Dermis microvascular lymphatic vessel endothelial cell (primary cell): ENCODE measurements at places on chromosomes 4 and X. TPM values are rescaled to one million over a fixed set of nuclear protein-coding genes. Genes with fewer than 3 reads are reported as not detected.

WDR13 gene
- 116 and 123 TPM in 2 replicates for total RNA-seq

DUX4 gene
- total RNA-seq, result not detected in 2 replicates

DNA sequence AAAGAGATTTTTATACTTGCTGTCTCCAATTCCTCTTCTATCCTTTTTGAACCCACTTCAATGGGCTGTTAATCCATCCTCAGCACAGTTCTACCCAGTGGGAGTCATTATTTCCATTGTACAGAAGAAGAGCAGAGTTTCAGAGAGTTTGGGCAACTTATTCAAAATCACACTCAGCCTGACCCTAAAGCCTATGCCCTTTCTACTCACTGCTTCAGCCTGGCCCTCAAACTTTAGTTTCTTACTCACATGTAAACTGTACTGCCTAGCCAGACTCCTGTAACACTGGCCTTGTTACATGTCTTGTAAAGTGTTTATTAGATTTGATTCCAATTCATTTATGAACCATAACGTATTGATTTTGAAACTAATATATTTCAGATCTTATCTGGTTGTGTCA lies 25.1 kb upstream of the USO1 start:
- no peak for DNase-seq

DNA sequence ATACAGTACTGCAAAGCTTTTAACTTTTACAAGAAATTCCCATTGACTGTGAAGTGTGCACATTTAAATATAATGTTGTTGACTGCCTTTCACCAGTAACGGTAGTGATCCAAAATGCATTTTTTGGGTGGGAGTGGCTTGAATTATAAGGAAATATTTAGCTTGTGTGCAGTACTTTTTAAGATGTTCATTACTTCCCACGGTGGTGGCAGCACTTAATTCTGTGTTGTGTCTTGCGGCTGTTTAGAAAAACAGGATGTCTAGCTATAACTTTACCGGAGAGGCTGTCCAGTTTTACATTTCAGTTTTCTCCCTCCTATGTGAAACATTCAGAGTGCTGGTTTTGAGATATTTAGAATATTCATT lies 1.7 kb downstream of the TMEM131L start:
- no peak for DNase-seq

F8 gene
- 8.9 and 31.0 TPM in 2 replicates for total RNA-seq

DNA sequence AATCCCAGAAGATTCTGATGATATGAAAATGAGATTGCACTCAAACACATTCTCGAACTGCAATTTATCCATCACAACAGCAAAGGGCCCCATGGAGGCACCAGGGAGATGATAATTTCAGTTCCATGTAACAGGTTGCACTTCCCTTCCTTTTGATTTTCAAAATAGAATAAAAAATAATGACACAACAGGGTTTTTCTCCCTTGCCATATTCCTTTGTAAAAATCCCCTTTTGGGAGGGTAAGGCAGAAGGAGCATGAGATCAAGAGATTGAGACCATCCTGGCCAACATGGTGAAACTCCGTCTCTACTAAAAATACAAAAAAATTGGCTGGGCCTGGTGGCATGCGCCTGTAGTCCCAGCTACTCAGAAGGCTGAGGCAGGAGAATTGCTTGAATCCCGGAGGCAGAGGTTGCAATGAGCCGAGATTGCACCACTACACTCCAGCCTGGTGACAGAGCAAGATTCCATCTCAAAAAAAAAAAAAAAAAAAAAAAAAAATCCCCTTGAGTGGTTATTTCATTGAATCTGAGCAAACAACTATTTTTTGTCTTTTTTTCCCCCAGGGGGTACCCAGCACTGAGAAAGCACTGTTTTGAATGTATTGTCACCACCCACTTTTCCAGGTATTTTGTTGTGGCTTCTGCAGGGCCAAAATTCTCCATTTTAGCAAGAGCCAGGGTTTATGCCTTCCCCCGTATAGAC lies 26.7 kb downstream of the TBC1D9 start:
- no peak for DNase-seq

GRCh38 chrX:20459410-20460350 lies 193.0 kb upstream of the RPS6KA3 start:
- no peak for DNase-seq

ZNF280C gene
- total RNA-seq, result 1.5 and 2.3 TPM in 2 replicates

DNA sequence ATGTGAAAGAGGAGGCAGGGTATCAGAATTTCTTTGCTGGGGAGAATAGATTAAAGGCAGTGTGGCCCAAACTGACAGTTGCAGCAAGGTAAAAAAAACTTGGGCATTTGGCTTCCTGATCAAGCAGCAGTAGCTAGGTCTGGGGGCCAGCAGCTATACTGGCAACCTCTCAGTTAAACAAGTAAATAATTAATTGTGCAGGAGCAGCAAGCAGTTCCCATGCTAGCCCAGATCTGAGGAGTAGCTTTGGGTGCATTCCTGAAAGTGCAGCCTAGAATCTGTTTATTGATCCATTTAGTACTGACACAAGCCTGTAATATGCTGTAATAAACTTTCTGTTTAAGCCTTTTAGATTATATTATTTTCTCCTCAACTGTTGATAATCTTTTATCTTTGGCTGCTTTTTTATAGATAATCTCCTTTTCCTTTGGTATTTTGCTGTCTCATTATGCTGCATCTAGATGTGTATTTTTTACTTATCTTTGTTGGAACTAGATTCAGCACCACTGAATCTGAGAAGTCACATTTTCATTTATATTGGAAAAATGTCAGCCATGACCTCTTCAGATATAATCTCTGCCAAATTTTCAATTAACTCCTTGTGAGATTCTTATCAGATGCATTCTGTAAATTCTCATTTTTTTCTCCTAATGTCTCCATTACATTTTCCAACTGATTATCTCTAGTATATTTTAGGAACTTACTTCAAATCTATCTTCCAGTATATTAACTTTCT lies 276.3 kb downstream of the STPG2 start:
- DNase-seq, result no peak

- DNase-seq, result no peak
Measured at GRCh38 chr4:40506492-40506891, 123.2 kb downstream of the RBM47 start.

- no peak for DNase-seq
Measured at GRCh38 chrX:23228950-23229448, 105.7 kb upstream of the PTCHD1 start.

GYPB gene
- total RNA-seq, result not detected in 2 replicates

DNA sequence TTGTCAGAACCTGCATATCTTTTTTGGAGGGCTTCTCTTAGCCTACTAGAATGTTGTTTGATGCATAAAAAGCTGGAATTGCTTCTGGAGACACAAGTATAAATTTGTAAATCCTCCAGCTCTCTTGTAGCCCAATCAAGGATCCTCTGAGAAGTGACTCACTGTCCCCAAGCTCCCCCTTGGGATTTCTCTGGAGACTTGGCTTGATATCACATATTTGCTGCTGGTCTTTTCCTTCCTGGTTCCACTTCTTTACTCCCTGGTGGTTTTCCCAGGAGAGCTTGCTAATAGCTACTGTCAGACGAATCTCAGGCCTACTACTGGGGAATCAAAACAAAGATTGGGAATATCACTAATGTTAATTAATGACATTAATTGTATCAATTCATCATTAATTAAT lies 173.1 kb downstream of the STK32B start:
- peak; percentile 48 for DNase-seq

- no peak for DNase-seq
Measured at GRCh38 chr4:173642509-173642908, 112.5 kb upstream of the HAND2 start.

RGN gene
- total RNA-seq, result 0.26 and 0.51 TPM in 2 replicates

GRCh38 chr4:38149472-38149996 lies 189.3 kb downstream of the PTTG2 start:
- DNase-seq, result no peak

DNA sequence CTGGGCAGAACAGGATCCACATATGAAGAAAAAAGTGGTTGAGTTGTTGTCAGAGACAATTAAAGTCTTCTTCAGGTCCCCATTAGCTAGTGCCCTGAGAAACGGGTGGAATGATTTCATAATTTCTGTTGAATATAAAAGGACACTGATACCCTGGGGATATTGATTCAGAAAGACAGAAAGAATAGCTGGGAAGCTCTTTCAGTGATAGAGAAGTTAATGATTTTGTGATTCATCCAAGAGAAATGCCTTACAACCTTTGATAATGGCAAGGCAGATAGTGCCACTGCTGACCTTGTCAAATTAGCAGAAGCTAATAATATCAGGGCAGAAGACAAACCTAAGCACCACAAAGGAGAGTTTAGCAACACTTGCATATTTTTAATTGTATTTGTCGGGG lies 37.9 kb downstream of the UNC5C start:
- no peak for DNase-seq

GRCh38 chr4:119070301-119070700 lies 65.3 kb upstream of the MYOZ2 start:
- no peak for DNase-seq

DNA sequence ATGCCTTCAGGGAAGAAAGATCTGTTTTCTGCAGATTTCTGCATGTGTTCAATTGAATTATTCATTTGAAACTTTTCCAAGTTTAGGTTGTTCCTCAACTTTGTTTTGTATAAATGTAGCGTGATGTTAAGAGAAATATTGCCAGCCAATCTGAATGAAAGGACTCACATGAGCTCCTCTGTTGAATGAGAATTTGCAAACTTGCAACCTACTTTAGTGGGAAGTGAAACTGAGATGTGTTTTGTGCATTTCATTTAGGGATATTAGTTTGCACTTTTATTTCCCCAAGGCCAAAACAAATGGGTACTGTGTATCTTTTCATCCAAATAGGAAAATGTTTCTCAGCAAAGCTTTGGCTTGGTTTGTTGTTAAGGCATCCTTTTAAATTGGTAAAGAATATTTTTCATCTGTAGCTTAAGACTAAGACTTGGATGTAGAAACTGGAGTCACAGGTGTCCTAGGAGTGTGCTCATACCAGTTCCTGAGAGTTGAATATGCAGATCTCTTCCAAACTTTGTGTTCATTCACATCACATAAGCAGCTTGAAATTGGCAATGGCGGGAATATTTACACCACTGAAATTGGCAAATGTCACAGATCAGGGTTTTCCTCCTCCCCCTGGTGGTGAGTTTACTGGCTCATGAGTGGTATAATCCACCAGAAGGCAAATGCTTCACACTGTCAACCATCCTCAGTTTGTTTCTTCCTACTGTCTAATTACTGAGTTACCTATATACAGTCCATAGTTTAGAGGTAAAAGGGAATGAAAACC lies 193.6 kb upstream of the BANK1 start:
- peak; percentile 8 for DNase-seq

GRCh38 chrX:17922303-17922702 lies 61.2 kb upstream of the RAI2 start:
- DNase-seq, result no peak

ASMTL gene
- 9.4 and 15.8 TPM in 2 replicates for total RNA-seq

- DNase-seq, result no peak
Measured at GRCh38 chr4:73683033-73683432, 57.3 kb upstream of the CXCL8 start.

GRCh38 chrX:130212371-130212770 lies 40.6 kb downstream of the RAB33A start:
- no peak for DNase-seq

TMEM35A gene
- 1.9 TPM in 2 replicates for total RNA-seq

GRCh38 chr4:1416948-1417260 lies 10.7 kb upstream of the NKX1-1 start:
- DNase-seq, result no peak

DNA sequence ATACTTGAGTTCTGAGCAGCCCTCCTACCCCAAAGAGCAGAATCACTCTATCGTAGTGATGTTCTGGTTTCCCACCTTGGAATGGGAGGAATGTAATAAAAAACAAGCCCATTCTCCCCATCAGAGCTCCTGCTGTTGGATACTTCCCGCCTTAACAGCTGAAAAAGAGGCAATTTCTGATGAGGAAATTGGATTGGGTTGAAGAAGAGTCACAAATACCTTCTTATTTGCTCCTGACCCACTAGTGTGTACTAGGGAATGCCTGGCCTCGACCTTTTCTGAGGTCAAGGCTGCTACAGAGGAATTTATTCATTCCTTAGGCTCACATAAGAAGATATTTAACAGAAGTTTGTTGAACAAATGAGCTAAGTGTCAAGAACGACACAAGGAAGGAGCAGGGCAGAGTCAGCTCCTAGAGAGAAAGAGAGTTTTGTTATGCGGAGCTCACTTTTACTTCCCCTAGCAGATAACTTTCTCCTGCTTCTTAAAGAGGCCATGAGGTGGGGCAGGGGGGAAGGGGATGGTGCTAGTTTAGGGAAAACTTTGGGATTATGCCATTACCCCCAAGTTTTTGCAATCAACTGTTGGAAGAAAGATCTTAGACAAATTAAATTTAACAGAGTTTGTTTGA lies 273.8 kb upstream of the CLNK start:
- no peak for DNase-seq

SPANXB1 gene
- total RNA-seq, result not detected in 2 replicates

DNA sequence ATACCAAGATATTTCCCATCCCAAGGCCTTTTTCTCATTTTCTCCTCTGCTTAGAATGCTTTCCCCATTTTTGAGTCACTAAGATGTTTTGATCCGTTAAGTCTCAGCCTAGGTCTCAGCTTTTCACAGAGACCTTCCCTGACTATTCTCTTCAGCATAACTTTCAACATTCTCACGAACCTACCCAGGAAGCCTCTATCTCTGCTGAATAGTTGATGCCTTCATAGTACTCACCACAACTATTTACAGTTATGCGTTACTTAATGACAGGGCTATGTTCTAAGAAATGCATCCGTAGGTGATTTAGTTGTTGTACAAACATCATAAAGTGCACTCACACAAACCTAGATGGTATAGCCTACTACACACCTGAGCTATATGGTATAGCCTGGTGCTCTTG lies 64.5 kb downstream of the ARL9 start:
- no peak for DNase-seq
